ENCODE measurements at places on chromosomes 7 and 10. TPM values are rescaled to one million over a fixed set of nuclear protein-coding genes. Genes with fewer than 3 reads are reported as not detected.
A peak's percentile ranks its signal among the peaks of the same experiment; 100 is the strongest.

DNA sequence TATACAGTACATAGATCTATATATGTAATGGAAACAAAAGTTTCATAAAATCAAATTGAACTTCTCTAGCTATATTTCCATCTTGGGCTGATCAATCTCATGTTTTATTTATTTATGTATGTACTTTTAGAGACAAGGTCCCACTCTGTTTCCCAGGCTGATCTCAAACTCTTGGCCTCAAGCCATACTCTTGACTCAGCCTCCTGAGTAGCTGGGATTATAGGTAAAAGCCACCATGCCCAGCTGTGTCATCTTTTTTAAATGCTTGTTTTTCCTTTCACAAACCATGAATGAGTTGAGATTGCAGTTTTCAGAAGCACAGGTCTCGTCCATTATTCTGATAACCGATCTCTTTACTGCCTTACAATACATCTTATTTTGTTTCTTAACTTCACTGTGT lies 400.9 kb downstream of the KCNMA1 start:
- peaks cover 4% of the 10 kb centered on the region for H3K4me1 ChIP-seq
- H3K36me3 ChIP-seq = no peaks in the 10 kb centered on the region
- H3K4me3 ChIP-seq = no peak overlapping the region
- no peak for DNase-seq

DNA sequence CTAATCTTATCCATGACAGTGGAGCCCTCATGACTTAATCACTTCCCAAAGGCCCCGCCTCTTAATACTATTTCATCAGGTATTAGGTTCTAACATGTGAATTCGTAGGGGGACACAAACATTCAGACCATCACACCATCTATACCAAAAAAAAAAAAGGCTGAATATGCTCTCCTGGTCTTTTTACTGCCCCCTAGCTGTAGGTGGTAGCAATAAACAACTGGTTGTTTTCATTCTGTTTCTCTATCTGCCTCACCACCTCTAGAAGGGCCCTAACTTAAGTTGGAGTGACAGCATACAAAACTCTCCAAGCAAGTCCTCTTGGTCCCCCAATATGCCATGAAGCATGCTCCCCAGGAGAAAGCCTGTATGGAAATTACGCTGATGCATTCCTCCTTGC lies 94.1 kb downstream of the GRM8 start:
- no peaks in the 10 kb centered on the region for H3K4me1 ChIP-seq
- no peak overlapping the region for H3K27ac ChIP-seq
- H3K4me3 ChIP-seq = no peak overlapping the region
- no peaks in the 10 kb centered on the region for H3K27me3 ChIP-seq

CALHM1 gene
- total RNA-seq = not detected

FGL2 gene
- not detected for total RNA-seq

DGKI gene
- total RNA-seq = 0.04 TPM

TMEM176A gene
- not detected for total RNA-seq

TMEM236 gene
- 0.07 TPM for total RNA-seq

DNA sequence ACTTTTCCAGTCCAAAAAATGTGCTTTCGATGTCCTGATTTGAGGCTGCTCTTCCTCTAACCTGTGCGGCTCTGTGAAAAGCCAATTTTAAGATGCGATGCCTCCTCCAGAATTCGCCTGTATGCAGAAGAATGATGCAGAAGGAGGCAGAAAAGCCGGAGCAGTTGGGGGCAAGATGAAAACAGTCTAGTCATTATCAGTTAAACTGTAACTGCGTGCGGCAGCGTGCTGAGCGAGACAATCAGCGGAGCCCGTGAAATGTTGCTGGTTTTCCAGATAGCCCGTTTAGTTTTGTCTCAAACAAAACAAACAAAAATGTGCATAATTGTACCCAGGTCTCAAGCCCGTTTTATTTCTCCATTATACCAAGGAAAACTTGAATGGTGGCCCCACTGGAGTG lies 137.0 kb upstream of the FGFR2 start:
- H3K36me3 ChIP-seq = no peaks in the 10 kb centered on the region
- DNase-seq = no peak
- H3K4me1 ChIP-seq = peaks cover 4% of the 10 kb centered on the region
- H3K27me3 ChIP-seq = no peaks in the 10 kb centered on the region

- no peaks in the 10 kb centered on the region for H3K27me3 ChIP-seq
- no peaks in the 10 kb centered on the region for H3K36me3 ChIP-seq
- H3K4me3 ChIP-seq = no peak overlapping the region
- no peaks in the 10 kb centered on the region for H3K4me1 ChIP-seq
Measured at GRCh38 chr7:122148081-122148480, 4.0 kb upstream of the AASS start.

TMEM130 gene
- 0.15 TPM for total RNA-seq

CPN1 gene
- total RNA-seq = 1.3 TPM

C10orf143 gene
- 3.5 TPM for total RNA-seq

GRCh38 chr10:104336821-104337467 lies 1.3 kb downstream of the ITPRIP start:
- peak overlapping the region; percentile 96 for H3K4me3 ChIP-seq
- no peak overlapping the region for H3K27ac ChIP-seq
- DNase-seq = peak; percentile 72
- no peaks in the 10 kb centered on the region for H3K27me3 ChIP-seq
- H3K36me3 ChIP-seq = peaks cover 7% of the 10 kb centered on the region
- peaks cover 17% of the 10 kb centered on the region for H3K4me1 ChIP-seq

DNA sequence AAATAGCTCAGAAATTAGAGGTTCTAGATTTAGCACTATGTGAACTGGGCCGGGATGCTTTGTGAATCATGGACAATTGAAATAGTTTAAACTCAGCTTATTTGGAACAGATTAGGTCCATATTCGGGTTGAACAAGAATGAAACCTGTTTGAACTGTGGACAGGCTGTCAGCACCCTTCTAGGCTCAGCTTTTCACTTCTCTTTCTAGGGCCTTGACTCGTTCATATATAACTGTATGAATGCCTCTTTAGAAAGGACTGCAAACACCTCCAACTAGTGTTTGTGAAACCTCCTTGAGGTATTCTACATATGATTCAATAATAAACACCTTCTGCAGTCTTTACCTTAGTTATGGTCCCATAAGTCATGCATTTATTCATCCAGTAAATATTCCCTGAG lies 115.6 kb downstream of the REEP3 start:
- DNase-seq = no peak
- no peaks in the 10 kb centered on the region for H3K4me1 ChIP-seq
- no peak overlapping the region for H3K27ac ChIP-seq
- no peaks in the 10 kb centered on the region for H3K36me3 ChIP-seq
- H3K4me3 ChIP-seq = no peak overlapping the region

DNA sequence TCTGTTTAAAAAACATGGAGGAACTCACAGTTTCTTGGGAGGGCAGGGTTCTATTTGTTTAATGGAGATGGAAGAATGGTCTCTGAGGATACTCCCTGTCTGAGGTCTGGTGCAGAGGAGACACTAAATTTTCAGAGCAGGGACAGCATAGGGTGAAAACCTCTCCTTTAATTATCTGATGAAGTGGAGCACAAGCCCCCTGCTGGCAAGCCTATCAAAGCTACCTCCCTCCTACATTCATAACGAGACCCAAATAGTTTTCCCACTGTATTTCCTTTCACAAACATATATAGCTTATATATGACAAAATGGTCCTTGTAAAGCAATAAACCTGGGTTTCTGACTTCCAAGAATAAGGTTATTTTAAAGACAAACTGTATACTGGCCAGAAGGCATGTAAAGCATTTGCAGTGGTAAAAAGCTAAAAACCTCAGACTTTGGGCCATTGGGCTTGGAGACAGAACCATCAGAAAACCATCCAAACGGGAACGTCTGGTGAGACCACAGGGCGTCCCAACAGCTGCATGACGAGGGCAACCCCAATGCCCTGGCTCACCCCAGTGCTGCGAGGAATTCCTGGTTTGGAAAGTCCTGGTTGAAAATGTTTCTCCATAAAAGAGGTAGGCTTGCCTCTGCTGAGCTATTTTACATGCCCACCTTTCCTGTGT lies 201.3 kb downstream of the FANK1 start:
- no peak overlapping the region for H3K27ac ChIP-seq
- H3K4me1 ChIP-seq = no peaks in the 10 kb centered on the region
- H3K27me3 ChIP-seq = no peaks in the 10 kb centered on the region
- no peaks in the 10 kb centered on the region for H3K36me3 ChIP-seq

BPGM gene
- total RNA-seq = 16.1 TPM

GRCh38 chr10:131725581-131726069 lies 175.2 kb upstream of the PPP2R2D start:
- no peaks in the 10 kb centered on the region for H3K27me3 ChIP-seq
- H3K4me3 ChIP-seq = no peak overlapping the region
- no peaks in the 10 kb centered on the region for H3K36me3 ChIP-seq
- no peaks in the 10 kb centered on the region for H3K4me1 ChIP-seq

GRCh38 chr7:1330801-1331425 lies 98.2 kb downstream of the UNCX start:
- no peaks in the 10 kb centered on the region for H3K4me1 ChIP-seq
- no peaks in the 10 kb centered on the region for H3K27me3 ChIP-seq
- H3K4me3 ChIP-seq = no peak overlapping the region

DNA sequence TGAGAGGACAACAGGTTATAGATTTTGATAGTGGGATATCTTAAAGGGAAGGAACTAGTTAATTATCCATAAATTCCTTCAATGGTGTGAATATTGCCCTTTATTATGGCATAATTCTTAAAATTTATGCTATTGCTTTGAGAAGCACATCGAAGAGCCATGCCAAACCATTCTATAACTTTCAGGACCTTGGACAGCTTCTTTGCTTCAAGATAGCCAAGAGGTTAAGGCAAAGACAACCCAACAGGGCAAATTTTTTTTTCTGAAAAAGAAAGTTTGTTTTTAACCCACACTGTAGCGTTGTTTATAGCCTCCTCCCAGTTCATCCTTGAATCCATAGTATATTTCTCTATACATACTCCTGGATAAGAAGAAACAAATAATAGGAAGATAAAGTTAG lies 103.2 kb downstream of the NRG3 start:
- no peaks in the 10 kb centered on the region for H3K36me3 ChIP-seq
- DNase-seq = no peak
- no peak overlapping the region for H3K4me3 ChIP-seq
- no peak overlapping the region for H3K27ac ChIP-seq

CHN2 gene
- 14.9 TPM for total RNA-seq

- no peak overlapping the region for H3K4me3 ChIP-seq
- H3K27me3 ChIP-seq = no peaks in the 10 kb centered on the region
- no peak overlapping the region for H3K27ac ChIP-seq
- no peaks in the 10 kb centered on the region for H3K4me1 ChIP-seq
- H3K36me3 ChIP-seq = no peaks in the 10 kb centered on the region
- DNase-seq = no peak
Measured at GRCh38 chr7:235576-236395, 43.4 kb downstream of the FAM20C start.

CCDC172 gene
- total RNA-seq = not detected

DNA sequence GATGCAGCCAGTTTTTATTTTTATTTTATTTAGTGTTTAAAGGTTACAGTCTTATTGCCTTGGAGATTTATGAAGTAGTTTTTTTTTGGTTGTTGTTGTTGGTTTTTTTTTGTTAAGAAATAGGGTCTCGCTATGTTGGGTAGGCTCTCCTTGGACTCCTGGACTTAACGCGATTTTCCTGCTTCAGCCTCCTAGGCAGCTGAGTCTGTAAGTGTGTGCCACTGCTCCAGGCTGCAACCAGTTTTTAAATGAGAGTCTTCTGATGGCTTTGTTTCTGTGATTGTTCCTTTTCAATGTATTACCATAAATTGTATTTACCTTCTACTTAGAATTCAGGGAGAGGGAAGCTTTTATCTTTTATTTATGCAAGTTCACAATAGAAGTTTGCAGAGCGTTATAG lies 62.8 kb downstream of the BICC1 start:
- no peak for DNase-seq
- no peak overlapping the region for H3K27ac ChIP-seq
- H3K4me3 ChIP-seq = no peak overlapping the region
- no peaks in the 10 kb centered on the region for H3K36me3 ChIP-seq
- H3K27me3 ChIP-seq = no peaks in the 10 kb centered on the region
- H3K4me1 ChIP-seq = peaks cover 13% of the 10 kb centered on the region

ITGA8 gene
- 0.24 TPM for total RNA-seq

DNA sequence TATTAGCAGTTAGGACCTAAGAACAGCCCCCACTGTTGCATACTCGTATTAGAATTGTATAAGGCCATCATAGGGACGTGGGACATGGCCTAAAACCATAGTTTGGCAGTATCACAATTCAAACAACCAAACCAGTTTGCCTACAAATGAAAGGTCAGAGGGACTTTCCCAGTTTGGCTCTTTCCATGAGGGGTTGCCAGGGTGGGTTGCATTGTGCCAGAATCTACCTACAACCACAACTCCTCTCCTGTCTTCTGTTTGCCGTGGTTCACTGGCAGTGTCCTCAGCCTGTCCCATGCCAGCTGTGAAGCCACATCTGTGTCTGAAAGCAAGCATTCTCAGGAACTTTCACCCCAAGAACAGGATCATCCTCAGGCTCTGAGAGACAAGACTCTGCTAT lies 44.5 kb downstream of the PIK3AP1 start:
- H3K27me3 ChIP-seq = no peaks in the 10 kb centered on the region
- peaks cover 12% of the 10 kb centered on the region for H3K4me1 ChIP-seq
- no peak overlapping the region for H3K4me3 ChIP-seq

DNA sequence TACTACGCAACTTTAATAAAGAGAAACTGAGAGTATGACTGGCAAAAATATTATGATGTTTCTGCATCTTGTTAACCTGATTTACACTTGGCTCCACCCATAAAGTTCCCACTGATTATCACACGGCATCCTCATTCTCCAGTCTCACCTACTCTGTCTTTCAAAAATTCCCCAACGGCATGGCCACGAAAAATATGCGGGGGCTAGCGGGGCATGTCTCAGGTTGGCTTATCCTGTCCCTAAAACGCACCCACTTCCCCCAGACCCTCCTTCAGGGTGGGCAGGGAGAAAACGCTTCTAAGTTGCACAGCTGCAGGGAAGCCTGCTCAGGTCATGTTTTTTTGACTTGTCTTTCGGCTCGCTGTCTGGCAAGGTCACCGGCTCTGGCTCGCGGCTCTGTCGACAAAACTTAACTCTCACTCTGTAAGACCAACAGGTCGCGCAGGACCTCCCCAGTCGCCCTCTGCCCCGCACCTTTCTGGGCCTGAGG lies 3.8 kb downstream of the CDK6 start:
- peaks cover 24% of the 10 kb centered on the region for H3K36me3 ChIP-seq
- H3K4me3 ChIP-seq = peak overlapping the region; percentile 95
- H3K27me3 ChIP-seq = no peaks in the 10 kb centered on the region

NKX1-2 gene
- 2.3 TPM for total RNA-seq

DNA sequence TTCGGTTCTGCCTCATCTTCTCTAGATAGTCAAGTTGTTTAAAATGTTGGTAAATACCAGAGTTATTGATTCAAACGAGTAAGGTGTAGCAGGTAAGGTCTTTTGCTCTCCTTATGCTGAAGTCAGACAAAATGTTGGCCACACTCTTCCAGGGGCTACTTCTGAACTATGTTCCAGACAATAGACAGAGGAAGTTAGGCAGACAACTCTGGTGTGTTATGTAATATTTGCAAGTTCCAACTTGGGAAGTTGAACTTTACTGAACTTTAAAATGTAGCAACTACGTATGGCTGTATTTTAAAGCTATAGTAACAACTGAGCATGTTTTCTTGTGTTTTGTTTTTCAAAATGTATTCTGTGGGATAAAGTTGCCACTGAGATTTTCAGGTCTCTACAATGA lies 125.7 kb upstream of the NEBL start:
- H3K27me3 ChIP-seq = no peaks in the 10 kb centered on the region
- H3K4me1 ChIP-seq = no peaks in the 10 kb centered on the region
- no peak overlapping the region for H3K27ac ChIP-seq

GRCh38 chr7:30472784-30473775 lies 5.5 kb downstream of the NOD1 start:
- H3K4me3 ChIP-seq = no peak overlapping the region
- no peak overlapping the region for H3K27ac ChIP-seq
- peaks cover 68% of the 10 kb centered on the region for H3K27me3 ChIP-seq

All from endodermal cell (in vitro differentiated cells).